Stimulated activated CD4-positive, alpha-beta T cell treated with anti-CD3 and anti-CD28 coated beads, Interleukin-1b, Interleukin-23, amount 100 ng/mL, for 4 hours (primary cell): ENCODE measurements at places on chromosomes 7 and 10.

DNA sequence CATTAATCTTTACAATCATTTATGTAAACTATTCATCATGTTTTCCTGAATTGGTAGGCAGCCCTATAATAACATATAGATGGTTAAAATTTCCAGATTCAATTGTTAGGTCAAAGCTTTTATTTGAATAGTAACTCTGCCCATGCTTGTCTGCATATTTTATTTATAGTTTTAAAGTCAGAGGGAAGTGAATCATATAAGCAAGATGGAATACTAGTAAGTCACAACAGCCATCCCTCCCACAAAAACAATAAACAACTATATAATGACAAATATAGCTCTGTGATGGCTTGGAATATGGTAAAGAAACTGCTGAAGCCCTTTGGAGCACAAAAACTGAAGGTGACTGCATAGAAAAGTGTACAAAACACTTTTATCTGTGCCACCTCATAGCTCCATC lies 156.3 kb upstream of the TMEM106B start:
- DNase-seq, result no peak

- DNase-seq, result no peak
Measured at GRCh38 chr10:17062493-17062892, 67.1 kb downstream of the CUBN start.

DNA sequence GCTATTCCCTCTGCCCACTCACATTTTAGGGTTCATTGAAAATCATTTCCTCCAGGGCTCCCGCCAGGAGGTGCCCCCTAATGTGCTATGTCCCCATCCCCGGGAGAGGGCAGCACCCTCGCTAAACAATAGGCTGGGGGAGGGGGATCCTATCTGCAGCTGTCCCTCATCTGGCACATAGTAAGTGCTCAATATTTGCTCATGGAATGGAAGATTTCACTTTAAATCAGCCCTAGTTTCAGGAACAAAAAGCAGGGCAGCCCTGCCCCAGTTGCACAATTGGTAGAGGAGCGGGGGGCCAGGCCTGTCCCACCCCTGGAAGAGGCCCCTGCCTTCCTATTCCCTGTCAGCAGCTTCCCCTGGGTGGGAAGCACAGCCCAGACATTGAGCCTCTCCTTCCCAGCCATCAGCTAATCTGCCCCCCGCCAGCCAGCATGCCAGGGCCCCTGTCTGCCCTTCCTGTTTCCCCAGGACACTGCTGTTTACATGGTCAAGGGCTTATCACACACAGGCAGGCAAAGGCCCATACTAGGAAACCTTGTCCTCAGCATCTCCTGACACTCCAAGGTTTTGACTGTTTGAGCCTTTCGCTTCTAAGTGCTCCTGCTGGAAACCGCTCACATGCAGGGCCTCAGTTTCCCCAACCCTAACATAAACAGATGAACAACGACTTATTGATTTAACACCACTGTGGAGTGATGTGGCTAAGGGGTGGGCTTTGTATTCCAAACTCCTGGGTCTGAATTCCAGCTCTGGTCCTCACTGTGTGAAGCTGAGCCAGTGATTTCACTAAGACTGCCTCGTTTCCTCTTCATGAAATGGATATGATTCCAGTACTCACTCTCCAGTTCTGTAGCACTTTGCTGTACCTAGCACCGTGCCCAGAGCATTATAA lies 130.7 kb upstream of the ZMIZ1 start:
- no peak for DNase-seq

GRCh38 chr10:80532571-80532970 lies 5.1 kb upstream of the SH2D4B start:
- no peak for DNase-seq

DNA sequence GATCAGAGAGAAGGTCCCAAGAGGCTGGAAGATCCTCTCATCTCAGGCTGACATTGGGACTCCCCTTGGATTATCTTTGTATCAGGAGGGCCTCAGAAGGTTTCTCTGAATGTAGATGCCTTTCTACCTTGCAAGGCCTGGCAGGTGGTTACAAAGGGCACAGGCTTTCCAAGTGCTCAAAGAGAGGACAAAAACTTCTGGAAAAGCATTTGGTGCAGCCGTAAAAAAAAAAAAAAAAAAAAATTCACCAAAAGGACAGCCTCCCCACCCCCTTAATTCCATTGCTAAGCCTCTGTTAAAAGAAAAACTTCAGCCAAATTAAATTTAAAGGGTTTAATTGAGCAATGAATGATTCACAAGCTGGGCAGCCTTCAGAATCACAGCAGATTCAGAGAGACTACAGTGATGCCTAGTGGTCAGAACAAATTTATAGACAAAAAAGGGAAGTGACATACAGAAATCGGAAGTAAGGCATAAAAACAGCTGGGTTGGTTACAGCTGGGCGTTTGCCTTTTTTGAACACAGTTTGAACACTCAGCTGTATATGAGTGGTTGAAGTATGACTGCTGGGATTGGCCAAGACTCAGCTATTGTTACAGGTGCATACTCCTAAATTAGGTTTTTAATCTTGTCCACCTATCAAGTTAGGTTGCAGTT lies 42.5 kb upstream of the LRGUK start:
- no peak for DNase-seq

DNA sequence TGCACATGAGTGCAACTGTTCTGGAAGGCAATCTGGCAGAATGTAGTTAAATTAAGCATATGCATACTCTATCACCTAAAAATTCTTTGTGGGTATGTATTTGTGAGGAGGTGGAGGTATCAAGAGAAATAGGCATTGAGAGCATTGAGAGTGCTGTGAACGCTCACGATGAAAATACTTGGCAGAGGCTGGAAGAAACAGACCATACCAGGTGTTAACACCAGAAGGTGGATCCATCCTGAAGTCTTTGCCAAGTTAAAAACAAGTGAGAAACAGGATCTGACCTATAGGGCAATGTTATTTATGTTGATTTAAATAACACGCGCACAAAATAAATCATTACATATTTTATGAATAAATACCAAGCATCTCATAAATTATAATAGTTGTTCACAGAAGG lies 311.6 kb downstream of the PCLO start:
- no peak for DNase-seq

DNA sequence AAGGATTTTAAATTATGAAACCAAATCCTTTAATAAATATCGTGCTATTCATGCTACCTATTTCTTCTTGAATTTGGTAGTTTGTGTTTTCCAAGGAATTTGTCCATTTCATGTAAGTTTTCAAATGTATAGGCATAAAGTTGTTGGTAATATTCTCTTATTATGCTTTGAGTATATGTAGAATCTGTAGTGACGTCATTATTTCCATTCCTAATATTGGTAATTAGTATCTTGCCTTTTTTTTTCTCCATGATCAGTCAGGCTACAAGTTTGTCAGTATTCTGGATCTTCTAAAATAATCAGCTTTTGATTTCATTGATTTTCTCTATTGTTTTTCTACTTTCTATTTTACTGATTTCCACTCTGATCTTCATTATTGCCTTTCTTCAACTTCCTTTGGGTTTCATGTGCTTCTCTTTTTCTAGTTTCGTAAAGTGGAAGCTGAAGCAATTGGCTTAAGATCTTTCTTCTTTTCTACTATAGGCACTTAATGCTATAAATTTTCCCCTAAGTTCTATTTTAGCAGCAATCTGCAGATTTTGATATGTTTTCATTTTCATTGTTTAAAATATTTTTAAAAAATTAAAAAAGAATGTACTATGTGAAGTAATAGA lies 156.5 kb upstream of the HDAC9 start:
- DNase-seq, result no peak

GRCh38 chr7:102944241-102944640 lies 31.4 kb downstream of the LRRC17 start:
- no peak for DNase-seq

DNA sequence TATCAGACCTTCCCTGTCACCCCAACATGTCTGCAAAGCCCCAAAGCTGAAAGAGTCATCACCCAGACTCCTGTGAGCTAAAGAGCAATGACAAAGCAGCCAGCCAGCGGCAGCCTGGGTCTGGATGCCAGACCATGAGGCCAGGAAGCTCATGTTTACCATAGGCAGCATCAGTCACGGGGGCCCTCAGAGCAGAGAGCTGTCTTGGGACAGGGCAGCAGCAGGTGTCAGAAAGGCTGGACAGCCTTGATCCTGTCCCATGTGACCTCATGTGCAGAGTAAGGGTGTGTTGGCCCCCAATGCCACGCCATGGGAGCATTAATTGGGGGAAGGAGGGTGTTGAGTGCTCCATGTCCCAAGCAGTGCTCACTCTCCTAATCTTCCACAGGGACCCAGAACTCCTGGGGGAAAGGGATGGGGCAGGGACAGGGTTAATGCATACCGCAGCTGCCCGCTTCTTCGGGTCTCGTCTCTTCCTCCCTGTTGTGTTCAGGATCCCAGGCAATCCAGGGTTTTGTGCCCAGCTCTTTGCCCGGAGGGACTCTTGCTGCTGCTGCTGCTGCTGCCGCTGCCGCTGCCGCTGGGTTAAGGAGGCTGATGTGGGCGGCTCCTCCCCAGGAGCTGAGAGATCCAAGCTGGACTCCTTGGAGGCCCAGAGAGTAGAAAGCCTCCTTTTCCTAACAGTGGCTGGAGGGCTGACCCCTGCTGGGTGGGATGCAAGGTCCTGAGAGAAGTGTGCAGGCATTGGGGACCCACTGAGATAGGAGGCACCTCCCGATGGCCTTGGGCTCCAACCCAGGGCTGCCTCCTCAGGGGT lies 7.1 kb downstream of the CCDC201 start:
- no peak for DNase-seq

- DNase-seq, result no peak
Measured at GRCh38 chr10:59852670-59853069, 53.7 kb downstream of the CCDC6 start.

GRCh38 chr7:138204285-138204981 lies 128.2 kb downstream of the AKR1D1 start:
- no peak for DNase-seq

DNA sequence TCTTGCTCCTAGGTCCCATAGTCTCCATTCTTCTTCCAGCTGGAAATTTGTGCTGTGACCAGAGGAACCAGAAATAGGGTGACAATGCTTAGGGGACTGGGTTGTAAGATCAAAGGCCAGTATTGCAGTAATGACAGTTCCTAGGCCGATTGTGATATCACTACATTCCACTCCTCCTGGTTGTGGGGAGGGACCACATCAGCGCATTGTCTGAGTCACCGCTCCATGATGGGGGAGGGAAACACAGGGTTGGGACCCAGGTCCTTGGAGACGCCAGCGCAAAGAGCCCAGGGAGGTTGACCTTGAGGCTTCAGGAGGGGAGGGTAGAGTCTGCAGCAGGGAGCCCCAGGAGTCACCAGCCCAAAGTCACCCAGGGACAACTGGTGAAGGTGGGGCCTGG lies 20.8 kb upstream of the GGCT start:
- no peak for DNase-seq

GRCh38 chr7:150665896-150666295 lies 19.6 kb upstream of the GIMAP2 start:
- DNase-seq, result no peak

- no peak for DNase-seq
Measured at GRCh38 chr10:33746186-33746585, 411.7 kb upstream of the NRP1 start.

DNA sequence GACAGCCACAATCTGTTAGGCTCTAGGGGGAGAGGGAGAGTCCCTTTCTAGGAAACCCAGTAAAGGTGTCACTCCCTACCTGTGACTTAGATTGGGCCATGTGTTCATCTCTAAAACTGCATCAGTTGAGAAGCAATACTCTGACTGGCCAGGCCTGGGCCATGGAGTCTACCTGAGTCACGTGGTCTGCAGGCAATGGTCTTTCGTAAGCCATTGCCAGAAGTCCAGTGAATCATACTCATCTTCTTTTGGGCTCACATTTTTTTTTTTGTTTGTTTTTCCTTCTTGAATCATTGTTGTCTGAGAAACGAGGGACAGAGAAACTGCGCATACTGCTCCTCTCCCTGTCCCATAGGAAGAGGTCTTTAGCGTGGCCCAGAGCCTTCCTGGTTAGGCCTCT lies 215.6 kb downstream of the CCSER2 start:
- DNase-seq, result no peak

DNA sequence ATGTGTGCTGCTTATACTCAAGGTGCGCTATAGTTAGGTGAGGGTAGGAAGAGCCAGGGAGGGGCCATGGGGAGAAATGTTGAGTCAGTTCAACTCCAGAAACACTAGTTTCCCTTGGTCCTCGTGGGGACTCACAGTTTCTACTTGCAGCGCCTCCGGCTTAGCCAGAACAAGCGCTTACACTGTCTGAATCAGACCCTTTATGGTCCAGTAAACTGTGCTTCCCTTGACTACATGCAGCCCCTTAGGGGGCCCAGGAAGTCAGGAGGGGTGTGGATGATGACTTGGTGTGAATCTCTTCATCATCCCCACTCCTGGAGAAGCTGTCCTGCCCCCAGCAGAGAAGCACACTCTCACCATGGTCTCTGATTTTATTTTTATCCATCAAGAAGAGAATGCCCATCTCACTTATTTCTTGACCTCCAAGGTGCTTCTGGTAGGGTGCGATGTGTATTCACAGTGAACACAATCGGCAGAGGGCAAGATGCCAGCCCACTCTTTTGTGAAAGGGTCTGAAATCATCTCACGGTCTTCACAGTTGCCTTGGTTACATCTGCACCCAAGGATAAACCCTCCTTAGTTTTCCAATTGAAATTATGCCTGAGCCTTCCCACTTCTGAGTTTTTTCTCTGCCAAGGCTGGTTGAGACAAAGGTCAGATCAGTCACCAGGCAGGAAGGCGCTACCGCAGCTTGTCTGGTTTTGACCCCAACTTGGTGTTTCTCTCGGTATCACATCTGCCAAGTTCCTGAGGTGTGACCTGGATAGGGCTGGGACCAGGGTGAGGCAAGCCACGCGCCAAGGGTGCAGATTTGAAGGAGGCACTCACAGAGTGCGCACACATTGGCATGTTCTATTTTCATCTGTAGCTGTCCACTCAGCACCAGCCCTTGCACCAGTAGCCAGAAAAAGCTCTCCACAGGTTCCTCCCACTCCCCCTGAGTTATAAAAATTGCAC lies 62.7 kb upstream of the LRRC4 start:
- no peak for DNase-seq

DNA sequence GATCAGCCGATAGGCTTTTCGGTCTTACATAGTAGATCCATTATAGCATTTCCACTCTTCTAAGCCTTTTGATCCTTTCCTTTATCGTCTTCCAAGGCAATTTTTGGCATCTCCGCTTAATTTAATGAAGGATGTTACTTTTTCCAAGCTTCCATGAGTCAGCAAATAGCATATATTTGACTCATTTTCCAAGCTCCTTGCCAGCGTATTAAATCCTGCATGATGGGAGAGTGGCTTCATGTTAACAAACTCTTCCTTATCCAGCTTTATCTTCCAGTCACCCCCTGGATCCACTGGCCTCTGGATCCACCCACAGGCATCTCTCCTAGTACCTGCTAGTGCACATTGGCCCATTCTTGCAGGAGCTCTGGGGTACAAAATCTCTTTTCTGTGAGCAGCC lies 13.0 kb downstream of the OR9A2 start:
- DNase-seq, result no peak

- no peak for DNase-seq
Measured at GRCh38 chr7:91089382-91089963, 174.8 kb upstream of the FZD1 start.

DNA sequence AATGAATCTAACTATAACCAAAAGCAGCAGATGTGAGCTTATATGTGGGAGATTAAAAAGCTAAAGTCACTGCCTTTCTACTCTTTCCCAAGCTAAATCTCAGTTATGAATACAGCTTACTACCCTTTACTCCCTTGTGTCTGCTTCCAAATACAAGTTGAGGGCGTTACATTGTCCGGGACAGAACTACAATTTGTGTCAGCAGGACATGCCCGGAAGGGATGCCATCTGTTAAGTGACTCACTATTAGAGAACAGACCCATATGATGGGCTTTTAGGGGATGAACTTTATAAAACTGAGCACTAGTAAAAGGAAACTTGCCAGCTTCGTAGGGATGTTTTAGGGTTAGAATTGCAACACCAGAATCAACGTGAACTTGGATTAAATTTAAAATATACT lies 299.7 kb upstream of the CSTF2T start:
- no peak for DNase-seq

GRCh38 chr7:1814089-1814811 lies 144.2 kb downstream of the ELFN1 start:
- DNase-seq, result no peak
